ENCODE measurements at places on chromosomes 2 and 18.

- no peak for DNase-seq
Measured at GRCh38 chr2:177692042-177692782, 299.6 kb downstream of the AGPS start.

GRCh38 chr2:23592061-23592685, 207.2 kb downstream of the KLHL29 start:
- no peak for DNase-seq

DNA sequence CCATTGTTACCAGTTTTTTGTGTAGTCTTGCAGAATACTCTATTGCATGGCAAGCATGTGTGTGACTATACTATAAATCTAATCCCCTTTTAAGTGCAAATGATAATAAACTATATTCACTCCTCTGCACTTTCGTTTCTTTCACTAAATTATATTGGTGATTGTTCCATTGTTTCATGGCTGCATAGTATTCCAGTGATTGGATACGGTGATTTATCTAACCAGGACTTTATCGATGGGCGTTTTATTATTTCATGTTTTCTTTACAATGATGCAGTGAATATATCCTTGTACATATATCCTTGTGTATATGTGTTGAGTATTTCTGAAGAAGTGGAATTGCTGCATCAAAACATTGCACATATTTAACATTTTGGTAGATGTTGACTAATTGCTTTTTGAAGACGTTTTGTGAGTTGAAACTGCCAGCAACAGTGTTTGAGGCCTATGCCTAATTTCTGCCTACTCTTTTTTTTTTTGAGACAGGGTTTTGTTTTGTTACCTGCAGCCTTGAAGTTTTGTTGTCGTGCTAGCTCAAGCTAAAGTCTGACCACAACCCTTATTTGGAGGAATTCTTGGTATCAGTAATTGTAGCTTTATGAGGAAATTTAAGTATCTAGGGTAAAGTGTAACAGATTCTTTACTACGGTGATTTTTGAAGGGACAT, 2.7 kb downstream of the MIB1 start:
- no peak for DNase-seq

DNA sequence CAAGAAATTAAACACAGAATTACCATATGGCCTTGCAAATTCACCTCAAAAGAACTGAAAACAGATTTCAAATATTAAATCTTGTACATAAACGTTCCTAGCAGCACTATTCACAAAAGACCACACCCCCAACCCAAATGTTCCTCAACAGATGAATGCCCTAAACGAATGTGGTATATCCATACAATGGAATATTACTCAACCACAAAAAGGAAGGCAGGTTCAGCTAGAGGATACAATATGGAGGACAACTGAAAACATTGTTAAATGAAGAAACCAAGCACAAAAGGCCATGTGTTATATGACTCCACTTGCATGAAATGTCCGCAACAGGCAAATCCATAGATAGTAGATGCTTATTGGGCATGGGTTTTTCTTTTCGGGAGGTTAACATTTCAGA, 61.7 kb downstream of the PPP4R1 start:
- DNase-seq = no peak

DNA sequence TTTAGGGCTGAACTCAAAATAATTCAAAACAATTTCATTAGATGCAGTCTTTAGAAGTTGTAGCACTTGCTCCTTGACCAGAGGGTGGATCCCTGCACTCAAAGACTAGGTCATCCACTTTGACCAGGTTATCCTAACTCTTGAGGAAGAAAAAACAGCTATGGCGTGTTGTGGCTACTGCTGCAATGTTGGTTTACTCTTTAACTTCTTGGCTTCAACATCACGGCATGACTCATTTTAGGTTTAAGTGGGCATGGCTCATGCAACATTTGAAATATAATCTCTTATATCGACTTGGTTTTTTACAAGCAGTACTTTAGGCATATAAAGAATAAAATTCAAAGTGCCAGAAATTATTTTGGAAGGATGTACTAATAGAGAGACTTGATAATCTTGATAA, 35.4 kb downstream of the ANKRD29 start:
- no peak for DNase-seq

DNA sequence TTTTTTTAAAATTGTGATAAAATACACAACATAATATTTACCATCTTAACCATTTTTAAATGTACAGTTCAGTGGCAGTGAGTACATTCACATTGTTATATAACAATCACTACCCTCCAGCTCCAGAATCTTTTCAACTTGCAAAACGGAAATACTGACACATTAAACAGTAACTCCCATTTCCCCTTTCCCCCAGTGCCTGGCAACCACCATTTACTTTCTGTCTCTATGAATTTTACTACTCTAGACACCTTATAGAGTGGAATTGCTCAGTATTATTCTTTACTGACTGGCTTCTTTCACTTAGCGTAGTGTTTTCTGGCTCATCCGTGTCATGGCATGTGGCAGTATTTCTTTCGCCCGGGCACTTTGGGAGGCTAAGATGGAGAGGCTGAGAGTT, 32.6 kb downstream of the FASTKD2 start:
- DNase-seq = no peak

GRCh38 chr18:48530399-48531081, 8.3 kb upstream of the CTIF start:
- DNase-seq = no peak
